Kidney glomerular epithelial cell (primary cell): ENCODE measurements at places on chromosomes 6 and 20.

- DNase-seq: no peak
Measured at GRCh38 chr20:1301031-1301529, 27.9 kb downstream of the SDCBP2 start.

GRCh38 chr6:157669747-157670216 lies 153.3 kb upstream of the SNX9 start:
- DNase-seq: no peak

- DNase-seq: no peak
Measured at GRCh38 chr6:17169291-17169690, 67.4 kb downstream of the STMND1 start.

DNA sequence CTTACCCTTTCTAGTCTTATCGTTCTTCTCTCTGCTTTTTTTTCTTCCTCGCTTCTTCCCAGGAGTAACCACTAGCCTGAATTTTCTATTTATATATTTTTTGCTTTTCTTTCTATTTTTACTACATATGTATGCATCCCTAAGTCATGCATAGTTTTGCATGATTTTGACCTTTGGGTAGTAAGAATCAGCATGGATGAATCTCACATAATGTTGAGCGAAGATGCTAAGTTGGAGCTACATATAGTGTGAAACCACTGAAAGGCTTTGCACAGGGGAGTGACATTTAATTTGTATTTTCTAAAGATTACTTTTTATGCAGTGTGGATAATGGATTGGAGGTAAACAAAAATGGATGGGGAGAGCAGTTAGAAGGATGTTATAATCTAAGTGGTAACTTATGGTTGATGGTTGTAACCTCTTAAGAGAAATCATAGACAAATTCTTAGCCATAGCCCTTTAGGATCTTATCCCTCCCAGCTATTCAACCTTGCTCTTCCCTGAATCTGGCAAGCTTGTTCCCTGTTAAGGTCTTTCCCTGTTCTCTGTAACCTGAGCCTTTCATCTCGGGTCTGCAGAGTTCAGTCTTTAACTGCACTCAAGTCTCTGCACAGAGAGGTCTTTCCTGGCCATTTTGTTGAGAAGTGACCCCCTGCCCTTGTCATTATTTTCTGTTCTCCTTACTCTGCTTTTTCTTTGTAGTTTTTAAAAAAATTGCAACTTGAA lies 18.0 kb downstream of the PEX7 start:
- no peak for DNase-seq

- no peak for DNase-seq
Measured at GRCh38 chr6:47098570-47098993, 56.5 kb upstream of the ADGRF1 start.

- DNase-seq: no peak
Measured at GRCh38 chr6:12958052-12958706, 241.6 kb downstream of the PHACTR1 start.

- DNase-seq: peak; percentile 14
Measured at GRCh38 chr20:7728338-7728737, 211.9 kb downstream of the HAO1 start.

DNA sequence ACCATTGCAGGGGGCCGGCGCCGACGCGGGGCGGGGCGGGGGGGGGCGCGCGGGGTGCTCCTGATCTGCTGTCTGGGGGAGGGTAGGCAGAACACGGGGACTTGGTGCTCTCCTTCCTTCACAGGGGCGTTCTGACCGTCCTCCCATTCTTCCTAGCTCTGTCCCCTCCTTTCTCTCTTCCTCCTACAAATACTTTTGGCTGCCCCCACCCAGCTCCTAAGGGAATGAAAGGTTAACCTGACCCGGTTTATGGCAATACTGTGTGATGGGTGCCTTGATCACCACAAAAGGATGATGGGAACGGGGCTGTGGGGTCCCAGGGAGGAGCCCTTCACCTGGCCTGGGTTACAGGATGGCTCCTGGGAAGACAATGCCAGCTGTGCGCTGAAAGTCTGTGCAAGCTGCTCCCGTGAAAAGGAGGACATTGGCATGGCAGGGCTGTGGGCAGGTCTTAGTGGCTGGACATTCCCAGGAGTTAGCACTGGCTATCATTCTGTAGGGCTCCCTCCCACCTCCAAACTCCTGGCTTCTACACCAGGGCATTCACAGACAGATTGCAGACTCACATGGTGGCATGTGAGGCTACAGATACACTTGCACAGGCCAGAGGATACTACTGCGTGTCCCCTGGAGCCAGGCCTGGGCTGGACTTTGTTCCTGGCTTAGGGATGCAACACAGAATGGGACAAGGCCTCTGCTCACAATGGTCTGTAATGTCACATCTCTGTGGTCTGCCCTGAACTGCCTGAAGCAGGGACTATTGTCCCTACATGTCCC lies 1.9 kb upstream of the TPD52L2 start:
- DNase-seq: no peak

DNA sequence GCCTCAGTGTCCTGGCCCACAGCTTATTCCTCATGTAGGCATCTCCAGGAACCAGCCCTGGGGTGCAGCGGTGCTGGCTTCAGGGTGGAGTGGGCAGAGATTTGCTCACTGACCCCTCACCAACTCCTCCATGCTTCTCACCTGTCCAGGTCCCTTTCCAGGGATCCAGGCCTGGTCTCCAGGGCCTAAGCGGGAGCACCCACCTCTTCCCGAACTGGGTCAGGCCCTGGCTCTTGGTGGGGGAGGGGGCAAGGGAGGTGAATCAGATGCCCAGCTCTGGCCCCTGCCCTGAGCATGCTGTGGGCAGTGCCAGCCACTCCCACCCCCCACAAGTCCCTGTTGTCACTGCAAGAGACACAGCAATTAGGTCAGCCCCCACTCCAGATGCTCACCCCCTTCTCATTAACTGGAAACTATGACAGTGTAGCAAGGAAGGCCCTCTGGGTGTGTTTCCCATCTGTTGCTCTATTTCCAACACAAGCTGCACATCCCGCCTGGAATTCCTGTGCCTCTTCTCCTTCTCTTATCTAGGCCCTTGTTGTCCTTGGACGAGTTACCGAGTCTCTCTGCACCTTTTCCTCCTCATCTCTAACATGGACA lies 37.0 kb downstream of the MDFI start:
- no peak for DNase-seq

GRCh38 chr6:35089935-35090505 lies 51.1 kb downstream of the TCP11 start:
- DNase-seq: peak; percentile 49

- DNase-seq: no peak
Measured at GRCh38 chr20:20832715-20833114, 120.3 kb upstream of the RALGAPA2 start.

- no peak for DNase-seq
Measured at GRCh38 chr6:69825904-69826303, 29.1 kb upstream of the LMBRD1 start.

DNA sequence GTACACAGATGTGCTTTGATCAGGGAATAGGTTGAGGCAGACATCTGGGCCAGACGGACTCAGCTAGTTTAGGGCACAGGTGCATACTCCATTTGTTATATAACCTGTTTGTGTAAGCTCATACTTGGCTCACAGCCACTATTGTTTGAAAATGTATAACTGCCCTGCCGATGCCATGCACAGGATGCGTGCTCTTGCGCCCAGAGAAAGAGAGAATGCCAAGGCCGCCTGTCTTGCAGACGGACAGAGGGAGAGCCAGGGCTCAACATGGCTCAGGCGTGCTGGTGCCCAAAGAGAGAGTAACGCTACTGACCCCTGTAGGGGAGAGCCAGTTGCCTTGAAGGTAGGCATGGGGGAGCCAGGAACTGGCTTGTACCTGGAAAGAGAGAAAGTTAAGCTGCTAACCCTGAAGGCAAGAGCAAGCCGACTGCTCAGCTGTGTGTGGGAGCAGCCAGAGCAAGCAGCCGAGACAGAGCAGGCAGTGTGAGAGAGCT lies 57.7 kb downstream of the FAM229B start:
- no peak for DNase-seq

DNA sequence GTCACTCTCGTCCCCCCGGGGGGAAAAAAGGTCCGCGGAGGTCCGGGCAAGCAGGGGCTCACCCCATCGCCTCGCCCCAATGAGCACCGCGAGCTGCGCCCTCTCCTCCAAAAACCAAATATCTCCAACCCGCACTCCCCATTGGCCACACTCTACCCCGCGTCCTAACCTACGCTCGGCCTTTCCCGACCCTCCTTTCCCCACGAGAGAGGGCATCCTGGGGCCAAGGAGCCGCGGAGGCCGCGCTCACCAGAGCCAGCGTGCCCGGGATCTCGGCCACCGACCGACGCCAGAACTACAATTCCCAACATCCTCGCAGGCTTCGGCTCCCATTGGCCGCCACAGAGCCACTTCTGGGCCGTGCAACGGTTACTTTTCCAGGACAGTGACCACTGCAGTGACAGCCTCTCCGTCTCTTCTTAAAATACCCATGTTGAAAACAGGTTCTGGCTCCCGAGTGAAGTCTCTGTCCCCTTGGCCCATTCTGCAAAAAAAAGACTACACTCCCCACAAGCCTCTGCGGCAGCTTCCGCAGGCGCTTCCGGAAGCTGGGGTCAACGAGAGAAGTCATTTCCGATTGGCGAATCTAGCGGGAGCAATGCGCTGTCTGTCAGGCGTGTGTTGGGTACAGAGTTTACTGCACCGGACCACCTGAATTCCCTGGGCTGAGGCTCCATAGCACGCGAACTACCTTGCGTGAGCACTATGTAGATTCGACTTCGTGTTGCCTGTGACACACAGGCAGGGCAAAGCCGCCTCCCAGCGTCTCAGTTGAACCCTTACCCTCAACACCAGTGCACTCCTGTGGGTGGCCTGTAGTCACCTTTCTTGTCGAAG lies at the start of gene ZNF343:
ZNF343 (minus strand) TSS at position 285 of the 837 bp plus-strand sequence. CDS start 15,020 bp downstream, outside the sequence.
- peak; percentile 86 for DNase-seq

DNA sequence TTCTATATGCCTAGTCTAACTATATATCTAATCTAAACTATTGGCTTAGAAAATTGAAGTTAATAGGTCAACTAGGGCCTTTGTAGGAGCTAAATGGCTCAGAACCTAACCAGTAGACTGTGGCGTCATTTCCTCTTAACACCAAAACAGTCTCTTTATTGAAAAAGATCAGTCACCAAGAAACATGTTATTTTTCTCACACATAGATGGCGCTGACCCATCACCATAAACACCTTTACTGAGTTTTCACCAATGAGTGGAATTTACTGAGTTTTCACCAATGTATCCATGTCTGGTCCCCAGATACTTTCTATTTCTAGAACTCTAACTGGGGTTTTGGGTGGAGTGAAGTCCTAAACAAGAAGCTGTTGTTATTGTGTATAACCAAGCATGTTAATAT lies 636.0 kb downstream of the BCKDHB start:
- peak; percentile 27 for DNase-seq

GRCh38 chr6:53496797-53497375 lies 48.0 kb downstream of the GCLC start:
- peak; percentile 90 for DNase-seq

DNA sequence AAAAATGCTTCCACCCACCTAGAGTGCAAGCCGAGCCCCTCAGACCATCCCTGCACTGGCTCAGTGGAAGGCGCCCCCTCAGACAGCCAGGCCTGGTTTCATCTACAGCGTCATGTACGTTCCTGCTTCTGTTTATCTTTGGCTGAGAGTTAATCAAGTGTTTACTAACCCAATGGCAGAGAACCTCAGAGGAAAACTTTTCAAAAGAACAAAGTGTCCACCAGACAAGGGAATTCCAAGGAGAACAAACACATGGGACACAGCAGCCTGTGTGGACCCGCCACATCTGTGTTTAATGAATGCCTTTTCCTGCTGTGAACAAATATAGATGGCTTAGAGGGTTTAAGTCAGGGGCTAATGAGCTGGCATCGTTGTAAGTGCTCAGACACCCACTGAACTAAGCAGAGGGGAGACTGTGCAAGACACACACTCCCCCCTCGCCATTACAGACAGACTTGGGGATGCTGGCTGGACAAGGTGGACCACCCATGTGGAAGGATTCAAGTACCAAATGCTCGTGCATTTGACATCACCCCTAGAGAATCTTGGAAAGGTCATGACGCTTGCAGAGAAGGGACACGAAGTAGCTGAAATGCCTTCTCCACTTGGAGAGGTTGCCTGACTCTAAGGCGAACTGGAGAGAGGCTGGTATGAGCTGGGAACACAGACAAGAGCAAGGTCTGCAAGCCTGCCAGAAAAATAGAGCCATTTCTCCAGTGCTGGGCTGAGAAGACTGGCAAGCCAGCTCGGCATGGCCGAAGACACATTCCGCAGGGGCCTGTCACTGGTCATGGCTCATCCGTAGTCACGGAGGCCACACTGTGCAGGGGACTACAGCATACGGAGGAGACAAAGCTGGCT lies 53.5 kb upstream of the NXT1 start:
- DNase-seq: no peak

GRCh38 chr6:10991115-10991514 lies 53.0 kb downstream of the ELOVL2 start:
- no peak for DNase-seq

- DNase-seq: peak; percentile 74
Measured at GRCh38 chr6:72748759-72749158, 126.9 kb downstream of the KCNQ5 start.

DNA sequence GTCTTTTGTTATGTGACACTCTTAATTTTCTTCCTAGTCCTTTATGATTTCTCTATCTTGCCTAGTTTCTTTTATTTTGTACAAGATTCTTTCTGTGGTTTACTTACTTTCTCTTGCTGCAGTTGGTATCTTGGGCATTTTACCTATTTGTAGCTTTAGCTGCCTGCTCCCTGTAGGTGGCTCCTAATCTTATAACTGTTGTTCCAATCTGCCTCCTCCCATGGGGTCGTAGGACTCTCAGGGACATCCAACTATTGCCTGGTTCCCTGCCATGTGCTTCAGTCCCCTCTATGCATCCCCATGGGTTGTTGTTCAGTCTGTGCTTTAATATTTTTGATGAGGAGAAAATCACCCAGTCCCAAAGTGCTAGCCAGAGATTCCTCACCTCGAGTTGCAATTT lies 31.4 kb downstream of the RIN2 start:
- DNase-seq: no peak

DNA sequence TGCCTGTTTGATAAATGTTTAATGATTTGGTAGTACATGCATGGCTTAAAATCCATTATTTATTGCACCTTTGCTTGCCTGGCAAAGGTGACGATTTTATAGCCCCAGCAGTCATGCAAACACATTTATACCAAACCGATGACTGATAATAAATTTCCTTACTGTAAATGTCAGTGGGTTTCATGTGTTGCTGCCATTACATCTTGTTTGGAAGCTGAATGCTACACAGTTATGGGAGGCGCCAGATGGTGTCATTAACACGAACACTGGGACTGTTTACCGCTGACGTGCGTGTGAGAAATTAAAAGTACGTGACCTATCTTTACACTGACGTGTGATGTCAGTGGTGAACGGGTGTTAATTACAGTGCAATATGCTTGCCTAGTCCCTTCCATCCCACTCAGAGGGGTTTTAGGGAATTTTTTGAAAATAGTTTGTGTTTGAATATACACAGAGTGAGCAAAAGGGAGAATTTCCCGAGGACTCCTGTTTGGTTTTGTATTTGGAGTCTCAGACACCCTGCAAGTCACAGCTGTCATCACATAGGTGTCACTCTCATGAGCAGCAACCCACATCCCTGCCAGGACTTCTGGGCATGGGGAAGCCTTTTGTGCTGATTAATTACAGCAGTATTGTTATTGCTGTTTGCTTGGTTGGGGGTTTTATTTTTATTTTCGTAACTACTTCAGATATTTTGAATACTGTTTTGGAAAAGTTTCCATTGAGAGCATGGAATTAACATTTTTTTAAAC lies 151.8 kb upstream of the INSM1 start:
- DNase-seq: no peak
